Amniotic stem cell (primary cell): ENCODE measurements at places on chromosomes 1 and 21.

DNA sequence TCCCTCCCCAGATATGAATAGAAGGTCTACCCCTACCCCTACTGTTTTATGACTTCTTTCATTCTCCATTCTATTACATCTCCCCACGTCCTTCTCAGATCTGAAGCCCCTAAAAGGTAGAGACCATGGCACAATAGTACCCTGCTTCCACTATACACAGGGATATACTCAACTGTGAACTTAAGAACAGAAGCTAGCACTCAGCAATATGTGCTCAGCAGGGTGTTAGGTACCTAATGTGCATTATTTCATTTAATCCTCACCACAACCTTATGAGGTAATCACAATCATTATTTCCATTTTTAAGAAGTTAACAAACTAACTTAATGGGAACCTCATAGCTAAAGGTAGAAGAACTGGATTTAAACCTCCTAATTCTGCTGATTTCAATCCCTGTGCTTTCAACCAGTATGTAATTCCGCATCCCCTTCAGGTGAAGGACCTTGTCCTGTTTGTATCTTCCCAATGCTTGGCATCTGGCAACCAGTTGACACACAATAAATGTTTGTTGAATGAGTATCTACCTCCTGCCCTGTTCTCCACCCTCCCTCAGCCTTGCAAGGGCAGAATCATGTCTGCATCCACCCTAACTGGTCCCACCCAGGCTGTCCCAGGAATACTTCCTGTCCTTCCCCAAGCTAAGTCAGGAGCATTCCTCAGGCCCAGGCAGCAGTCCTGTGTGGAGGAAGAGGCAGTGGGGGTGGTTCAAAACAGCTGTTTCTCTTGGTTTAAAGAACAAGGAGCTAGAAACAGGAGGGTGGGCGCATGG lies 6.5 kb downstream of the DENND2D start:
- no peak for DNase-seq

GRCh38 chr1:216168546-216168945 lies 254.7 kb downstream of the USH2A start:
- DNase-seq: no peak

DNA sequence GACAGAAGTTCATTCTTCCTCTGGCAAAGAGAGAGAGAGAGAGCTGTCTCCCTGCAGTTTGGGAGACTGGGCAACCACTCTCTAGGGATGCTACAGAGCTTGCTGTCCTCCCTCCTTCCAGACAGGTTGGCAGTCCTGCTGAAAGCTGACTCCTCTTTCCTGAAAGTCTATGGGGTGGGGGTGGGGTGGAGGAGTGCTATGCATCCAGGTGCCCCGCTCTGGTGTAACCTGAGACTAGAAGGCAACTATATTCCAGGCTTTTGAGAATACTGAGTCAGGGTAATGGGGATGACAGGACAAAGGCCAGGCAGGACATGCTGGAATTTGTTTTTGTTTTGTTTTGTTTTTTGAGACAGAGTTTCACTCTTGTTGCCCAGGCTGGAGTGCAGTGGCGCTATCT lies 55.4 kb downstream of the OPTC start:
- DNase-seq: no peak

- DNase-seq: no peak
Measured at GRCh38 chr1:156516821-156517220, 16.2 kb upstream of the MEF2D start.

GRCh38 chr1:45477646-45478045 lies 13.3 kb downstream of the TESK2 start:
- no peak for DNase-seq

DNA sequence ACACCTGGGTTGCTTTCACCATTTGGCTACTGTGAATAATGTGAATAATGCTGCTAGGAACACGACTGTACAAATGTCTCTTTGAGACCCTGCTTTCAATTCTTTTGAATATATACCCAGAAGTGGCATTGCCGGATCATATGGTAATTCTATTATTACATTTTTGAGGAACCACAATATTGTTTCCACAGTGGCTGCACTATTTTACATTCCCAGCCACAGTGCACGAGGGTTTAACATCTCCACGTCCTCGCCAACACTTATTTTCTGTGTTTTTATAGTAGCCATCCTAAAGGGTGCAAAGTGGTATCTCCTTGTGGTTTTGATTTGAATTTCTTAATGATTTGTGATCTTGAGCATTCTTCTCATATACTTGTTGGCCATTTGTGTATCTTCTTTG lies 15.7 kb downstream of the FHAD1 start:
- no peak for DNase-seq

DNA sequence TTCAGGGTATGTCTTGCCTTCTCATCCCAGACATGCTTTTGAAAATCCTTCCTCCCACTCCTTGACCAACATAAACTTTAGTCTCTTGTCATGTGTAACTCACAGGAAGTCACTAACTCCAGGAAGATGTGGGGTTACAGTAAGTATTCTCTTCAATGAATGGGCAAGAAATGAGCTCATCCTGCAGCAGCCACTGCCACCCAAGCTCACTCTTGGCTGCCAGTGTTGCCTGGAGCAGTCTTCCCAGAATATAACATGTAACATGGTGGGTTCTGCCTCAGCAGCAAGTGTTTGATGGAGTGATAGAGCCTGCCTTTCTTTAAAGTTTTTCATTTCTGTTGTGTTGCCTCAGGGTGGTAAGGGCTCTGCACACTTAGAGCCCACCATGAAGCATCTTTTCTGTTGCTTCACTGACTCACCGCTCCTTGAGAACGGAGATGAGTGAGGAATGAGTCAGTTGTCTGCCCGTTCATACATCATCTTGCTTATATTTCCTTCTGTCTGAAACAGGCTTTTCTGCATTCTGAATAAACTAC lies 187.0 kb downstream of the TPR start:
- DNase-seq: peak; percentile 71

- no peak for DNase-seq
Measured at GRCh38 chr1:30523055-30524020, 200.0 kb downstream of the MATN1 start.

DNA sequence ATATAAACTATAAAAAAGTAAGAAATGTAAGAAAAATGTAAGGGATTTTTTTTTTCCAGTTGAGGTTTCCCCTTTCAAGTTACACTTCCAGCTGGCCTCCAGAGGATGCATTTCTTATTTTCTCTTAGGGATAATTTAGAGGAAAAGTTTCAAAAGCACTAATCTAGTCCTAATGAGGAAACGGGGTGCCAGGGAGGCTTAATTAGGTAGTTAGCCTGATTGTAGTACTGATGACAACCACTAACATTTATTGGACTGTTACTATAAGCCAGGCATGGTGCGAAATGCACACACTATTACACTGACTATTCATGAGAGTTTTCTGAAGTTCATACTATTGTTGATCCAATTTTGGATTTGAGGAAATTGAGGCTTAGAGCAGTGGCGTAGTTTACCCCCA lies 290.8 kb upstream of the FMN2 start:
- no peak for DNase-seq

- no peak for DNase-seq
Measured at GRCh38 chr1:175665616-175666015, 77.8 kb downstream of the TNR start.

- no peak for DNase-seq
Measured at GRCh38 chr1:199067483-199067882, 428.6 kb downstream of the PTPRC start.

GRCh38 chr1:180103819-180104218 lies 50.9 kb upstream of the QSOX1 start:
- no peak for DNase-seq

DNA sequence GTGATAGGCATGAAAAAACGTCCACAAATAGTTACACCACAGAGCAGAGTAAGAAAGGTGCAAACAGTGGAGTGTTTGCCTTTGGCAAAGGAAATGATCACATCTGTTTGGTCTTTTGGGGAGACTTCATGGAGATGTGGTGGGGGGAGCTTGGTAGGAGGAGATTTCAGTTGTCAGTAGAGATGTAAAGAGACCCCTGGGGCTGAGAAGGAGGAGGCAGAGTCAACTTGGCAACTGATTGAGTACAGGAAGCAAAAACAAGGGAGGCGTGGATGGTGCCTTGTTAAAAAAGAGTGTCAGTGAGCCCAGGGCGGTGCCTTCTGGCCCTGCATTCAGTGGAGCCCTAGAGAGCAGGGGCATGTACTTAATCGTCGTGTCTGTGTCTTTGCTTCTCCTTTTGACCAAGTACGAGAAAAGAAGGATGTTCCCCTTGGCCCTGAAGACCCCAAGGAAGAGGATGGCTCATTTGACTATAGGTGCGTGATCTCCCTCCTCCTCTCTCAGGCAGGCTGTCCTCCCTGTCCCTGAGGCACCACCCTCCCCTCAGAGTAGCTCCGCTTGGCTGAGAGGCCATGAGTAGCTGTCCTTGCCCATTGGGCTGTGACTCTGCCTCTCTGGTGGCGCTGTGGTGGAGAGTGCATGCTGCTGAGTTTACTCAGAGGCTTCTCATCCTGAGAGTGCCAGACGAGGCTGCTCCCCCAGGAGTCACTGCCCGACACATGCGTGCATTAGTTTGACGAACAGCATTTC lies 30.4 kb upstream of the CNTN2 start:
- no peak for DNase-seq

GRCh38 chr1:155175927-155176371 lies 2.3 kb downstream of the TRIM46 start:
- DNase-seq: no peak

DNA sequence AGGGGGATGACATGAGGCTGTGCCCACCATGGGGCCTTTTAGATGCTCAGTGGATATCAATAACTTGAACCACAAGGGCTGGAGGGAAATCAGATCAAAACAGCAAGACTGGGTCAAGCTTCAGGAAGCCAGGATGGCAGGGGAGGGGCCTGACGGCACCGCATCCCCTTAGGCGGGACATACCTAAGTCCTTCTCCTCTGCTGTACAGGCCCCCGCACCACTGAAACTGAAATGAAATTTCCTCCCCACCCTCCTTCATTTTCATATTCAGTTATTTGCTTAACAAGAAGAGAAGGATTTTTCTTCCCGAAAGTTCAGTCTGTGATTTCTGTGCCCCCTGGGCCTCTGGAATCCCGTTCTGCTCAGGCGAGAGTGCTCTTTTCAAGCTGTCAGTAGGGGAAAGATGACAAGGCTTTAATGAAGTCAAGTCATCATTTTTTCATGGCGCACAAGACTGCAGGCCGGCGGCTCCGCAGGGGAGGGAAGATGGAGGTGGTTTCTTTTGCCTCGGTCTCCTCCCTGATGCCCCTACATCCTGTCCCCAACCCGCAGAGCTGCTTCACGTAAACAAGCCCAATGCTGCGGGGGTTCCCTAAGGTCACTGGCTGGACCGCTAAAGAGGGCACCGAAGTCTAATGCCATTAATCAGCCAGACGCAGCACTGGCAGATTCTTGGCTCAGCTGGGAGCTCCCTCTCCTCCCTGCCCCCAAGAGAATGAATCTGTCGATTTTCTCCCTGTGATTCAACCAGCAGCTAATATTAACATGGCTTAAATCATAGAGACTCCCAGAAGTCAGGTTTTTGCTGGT lies 264.8 kb downstream of the C1orf94 start:
- DNase-seq: no peak

DNA sequence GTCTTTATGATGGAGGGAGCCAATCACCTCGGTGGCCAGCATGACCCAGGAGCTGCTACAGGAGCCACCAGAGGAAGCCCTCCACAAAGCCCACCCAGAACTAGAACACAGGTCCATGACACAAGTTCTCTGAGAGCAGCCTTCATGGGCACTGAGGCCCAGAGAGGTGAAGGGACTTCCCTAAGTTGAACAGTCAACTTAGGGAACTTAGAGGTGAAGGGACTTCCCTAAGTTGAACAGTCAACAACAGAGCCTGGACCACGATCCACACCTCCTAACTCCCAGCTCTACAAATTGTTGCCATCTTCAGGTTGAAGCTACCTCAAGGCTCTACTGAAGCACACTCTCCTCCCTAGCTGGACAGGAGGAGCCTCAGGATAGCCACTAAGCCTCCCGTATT lies 132.7 kb downstream of the CCDC185 start:
- DNase-seq: no peak

GRCh38 chr1:245036102-245036501 lies 118.7 kb upstream of the KIF26B start:
- no peak for DNase-seq

DNA sequence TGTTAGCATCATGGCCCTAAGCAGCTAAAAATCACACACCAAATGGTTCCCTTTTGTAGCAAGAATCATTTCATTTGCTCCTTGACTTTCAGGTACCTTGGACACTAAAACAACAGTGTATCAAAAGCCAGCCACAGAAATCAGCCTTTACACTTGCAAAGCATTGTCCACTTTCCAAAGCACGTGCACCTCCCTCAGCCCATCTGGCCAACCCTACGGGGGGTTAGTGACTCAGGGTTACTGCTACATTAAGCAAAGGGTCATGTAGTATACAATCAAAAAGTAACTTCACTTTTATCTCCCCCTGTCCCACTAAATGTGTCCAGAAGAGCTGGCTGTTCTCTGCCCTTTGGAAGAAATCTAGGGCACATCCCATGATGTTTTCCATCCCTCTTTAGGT lies 149.7 kb downstream of the HIVEP3 start:
- no peak for DNase-seq

- no peak for DNase-seq
Measured at GRCh38 chr1:112906150-112906698, 49.8 kb downstream of the SLC16A1 start.

GRCh38 chr1:77632216-77632615 lies 50.2 kb downstream of the ZZZ3 start:
- DNase-seq: no peak

DNA sequence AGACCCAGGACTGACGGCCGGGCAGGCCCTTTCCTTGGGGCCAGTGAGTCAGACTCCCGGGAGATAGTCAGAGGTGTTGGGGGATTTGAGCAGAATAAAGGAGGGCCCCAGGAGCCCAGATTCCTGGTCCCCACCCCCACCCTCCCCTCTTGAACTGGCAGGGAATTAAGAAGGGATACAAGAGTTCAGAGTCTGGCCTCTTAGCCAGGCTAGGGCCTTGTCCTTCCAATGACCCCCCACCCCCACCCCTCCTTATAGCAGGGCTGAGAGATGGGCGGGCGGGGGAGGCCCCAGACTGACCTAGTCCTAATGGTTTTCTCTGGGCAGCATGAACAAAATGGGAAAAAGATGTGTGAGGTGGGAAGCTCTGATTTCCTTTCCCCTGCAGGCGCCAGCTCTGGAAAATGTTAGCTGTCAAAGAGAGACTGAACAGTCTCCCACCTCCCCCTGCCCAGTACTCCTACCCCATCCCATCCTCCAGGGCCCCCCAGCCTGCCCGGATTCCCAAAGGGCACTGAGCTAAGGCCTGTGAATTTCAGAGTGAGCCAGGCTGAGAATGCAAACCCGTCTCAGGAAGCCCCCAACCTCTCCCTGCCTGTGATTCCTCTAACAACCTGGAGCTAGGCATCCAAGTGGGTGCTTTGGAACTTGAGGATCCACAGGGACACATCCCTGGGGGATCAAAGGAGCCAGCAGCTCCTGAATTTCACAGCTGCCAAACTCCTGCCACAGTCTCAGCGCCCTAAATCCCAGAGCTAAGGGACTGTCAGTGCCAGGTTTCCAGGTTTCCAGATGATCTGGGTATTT lies 5.8 kb upstream of the CRABP2 start:
- DNase-seq: no peak

- DNase-seq: no peak
Measured at GRCh38 chr1:208714323-208714722, 470.1 kb upstream of the PLXNA2 start.

DNA sequence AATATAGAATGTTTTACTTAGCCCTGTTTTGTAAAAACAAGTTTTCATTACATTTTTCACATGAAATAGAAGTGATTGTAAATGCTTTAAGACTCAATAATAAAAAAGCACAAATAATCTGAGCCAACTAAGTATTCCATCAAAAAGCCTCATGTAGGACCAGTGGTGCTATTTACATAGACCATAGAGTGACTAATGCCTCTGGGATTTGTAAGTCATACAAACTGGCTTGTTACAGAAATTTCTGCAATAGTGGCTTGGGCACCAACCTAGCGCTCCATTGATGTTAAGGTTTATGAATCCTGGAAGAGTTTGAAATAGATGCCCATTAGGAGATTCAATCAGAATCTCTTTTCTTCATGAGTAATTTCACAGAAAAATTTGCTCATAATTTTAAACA lies 31.9 kb downstream of the ZMYM1 start:
- no peak for DNase-seq
